Stimulated activated CD4-positive, alpha-beta T cell treated with anti-CD3 and anti-CD28 coated beads, TNF-alpha, amount 100 ng/mL, for 48 hours (primary cell): ENCODE measurements at places on chromosomes 3 and 15.

DNA sequence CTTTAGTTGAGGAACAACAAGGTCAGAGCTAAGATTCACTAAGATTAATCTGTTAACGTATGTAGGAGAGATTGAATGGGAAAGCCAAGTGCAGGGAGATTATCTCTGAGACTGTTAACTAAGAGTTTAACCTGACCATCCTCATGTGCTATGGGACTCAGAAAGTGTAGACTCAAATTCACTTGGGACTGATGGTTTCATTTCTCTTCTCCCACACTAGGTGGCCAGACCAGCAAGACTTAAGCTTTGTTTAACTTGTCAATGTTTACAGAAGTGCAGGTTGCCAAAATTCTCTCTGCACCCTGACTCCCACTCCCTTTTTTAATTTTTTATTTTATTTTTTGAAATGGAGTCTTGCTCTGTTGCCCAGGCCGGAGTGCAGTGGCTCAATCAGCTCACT is 6.3 kb upstream of the HEXA start:
- DNase-seq, result no peak

GRCh38 chr3:15409239-15409638 is 18.1 kb downstream of the METTL6 start:
- DNase-seq, result no peak

DNA sequence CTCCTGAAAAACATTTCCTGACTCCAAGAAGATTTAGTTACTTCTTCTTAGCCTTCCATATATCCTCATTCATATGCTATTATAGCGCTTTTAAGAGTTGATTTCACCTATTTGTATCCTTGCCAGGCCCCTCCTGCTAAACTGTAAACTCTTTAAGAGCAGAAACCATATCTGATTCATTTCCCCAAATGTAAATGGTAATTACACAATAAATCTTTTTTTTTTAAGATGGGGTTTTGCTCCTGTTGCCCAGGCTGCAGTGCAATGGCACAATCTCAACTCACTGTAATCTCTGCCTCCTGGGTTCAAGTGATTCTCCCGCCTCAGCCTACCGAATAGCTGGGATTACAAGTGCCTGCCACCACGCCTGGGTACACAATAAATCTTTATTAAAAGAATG is 4.5 kb downstream of the DLEC1 start:
- DNase-seq, result no peak

GRCh38 chr15:68566377-68566954 is 12.3 kb upstream of the CORO2B start:
- DNase-seq, result no peak

- DNase-seq, result no peak
These were observed 31.7 kb upstream of the GSK3B start for GRCh38 chr3:120125992-120126391.

GRCh38 chr15:31256378-31257265 is 70.0 kb upstream of the KLF13 start:
- no peak for DNase-seq

DNA sequence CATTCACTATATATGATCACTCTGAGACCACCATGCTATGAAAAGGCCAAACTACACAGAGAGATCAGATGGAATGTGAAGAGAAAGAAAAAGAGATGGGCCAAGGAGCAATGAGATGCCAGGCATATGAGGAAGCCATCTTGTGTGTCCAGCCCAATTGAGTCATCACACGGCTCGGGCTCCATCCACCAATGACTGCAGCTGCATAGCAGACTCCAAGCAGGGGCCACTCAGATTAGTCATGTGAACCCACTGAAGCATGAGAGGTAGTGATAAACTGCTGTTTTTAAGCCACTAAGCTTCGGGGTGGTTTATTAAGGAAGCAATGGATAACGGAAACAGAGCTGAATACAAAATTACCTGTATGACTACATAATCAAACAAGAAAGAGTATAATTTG is 185.9 kb downstream of the SUCLG2 start:
- DNase-seq, result no peak

DNA sequence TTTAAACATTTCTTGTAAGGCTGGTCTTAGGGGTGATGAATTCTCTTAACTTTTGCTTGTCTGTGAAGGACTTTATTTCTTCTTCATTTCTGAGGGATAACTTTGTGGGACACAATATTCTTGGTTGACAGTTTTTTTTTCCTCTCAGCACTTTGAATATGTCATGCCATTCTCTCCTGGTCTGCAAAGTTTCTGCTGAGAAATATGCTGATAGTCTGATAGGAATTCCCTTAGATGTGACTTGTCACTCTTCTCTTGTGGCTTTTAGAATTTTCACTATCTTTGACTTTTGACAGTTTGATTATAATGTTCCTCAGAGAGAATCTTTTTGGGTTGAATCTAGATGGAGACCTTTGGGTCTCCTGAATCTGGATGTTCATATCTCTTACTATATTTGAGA is 23.3 kb upstream of the TF start:
- no peak for DNase-seq

DNA sequence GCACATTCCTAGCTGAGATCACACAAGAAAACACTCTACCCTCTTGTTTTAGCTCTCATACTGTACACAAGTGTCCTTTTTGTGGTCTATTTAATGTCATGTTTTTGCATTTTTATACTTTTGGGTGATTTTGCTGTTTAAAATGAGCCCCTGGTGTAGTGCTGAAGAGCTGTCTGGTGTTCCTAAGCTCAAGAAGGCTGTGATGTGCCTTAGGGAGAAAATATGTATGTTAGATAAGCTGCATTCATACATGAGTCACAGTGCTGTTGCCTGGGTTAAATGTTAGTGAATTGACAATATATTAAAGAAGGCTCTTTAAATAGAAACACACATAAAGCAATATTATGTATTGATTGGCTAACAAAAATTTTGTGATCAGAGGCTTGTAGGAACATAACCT is 387.4 kb upstream of the C2CD4B start:
- no peak for DNase-seq

DNA sequence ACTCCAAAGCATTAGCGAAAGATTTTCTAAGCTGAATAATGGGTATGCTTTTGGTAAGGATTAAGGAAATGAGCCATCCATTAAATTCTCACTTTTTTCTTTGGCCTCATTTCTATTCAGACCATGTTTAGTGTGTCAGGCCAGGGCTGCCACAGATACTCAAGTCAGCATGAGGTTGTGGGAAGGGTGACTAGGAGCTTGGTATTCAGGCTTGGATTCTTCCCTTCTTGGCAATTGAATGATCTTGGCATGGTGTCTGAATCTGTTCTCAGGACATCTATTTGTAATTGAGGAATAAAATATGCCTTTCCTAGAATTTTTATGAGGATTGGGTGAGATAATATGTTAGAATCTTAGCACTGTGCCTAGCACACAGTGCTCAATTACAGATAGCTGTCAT is 11.2 kb downstream of the CCNB2 start:
- DNase-seq, result no peak

DNA sequence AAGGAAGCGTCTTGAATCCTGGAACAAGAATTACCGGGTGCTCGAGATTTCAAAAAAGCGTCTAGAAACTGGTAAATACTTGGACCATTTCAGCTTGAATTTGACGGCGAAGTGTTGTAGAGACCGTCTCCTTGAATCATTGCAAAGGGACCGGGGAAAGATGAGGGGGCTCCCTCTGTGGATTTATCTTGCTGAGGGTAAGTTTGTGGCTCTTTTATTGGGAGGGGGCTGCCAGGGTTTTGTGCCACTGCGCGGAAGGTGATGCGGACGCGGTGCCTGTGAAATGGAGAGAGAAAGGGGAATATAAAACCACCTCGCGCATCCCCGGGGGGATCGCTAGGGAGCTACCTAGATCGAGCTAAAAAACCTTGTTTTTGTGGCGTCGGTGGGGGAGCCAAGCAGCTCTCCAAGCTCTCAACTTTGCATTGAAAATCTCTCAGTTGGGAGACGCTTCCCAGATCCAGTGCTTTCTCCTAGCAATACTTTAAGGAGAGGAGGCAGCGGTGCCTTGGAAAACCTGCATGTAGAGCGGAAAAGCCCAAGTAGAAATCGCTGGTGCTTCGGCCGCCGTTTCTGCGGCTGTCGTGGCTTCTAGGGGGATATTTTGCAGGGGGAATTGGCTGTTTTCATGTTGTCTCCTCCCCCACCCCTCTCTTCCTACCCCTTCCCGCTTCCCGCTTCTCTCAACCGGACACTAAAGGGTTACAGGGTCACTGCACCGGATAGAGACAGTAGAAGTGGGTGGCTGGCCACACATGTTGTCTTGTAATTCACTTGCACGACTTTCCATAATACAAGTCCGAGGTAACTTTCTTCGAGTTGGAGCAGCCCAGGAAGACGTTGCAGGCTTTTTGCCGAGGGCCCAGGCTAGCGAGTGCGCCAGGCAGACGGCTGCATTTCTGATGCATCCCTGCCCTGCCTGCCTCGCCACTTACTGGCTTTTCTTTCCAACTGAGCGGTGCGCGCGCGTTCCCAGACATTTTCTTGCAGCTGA is 187.6 kb downstream of the NLGN1 start:
- no peak for DNase-seq

- no peak for DNase-seq
These were observed 38.0 kb upstream of the TIMP4 start for GRCh38 chr3:12196684-12197083.

- no peak for DNase-seq
These were observed 755 bp downstream of the PTPN9 start for GRCh38 chr15:75578173-75578947.

DNA sequence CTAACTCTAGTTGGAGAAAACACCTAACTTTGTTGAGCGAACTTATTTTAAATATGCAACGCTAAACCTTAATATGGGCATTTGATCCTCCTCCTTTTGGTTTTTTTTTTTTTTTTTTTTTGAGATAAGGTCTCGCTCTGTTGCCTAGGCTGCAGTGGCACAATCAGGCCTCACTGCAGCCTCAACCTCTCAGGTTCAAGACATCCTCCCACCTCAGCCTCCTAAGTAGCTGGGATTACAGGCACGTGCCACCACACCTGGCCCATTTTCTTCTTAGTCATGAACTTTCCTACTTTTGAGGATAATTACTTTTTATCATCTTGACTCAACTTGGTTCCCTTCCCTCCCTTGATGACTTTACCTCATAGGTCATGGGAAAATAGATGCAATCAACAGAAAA is 3.9 kb downstream of the NUSAP1 start:
- DNase-seq, result no peak

- no peak for DNase-seq
These were observed 197.8 kb upstream of the ZNF717 start for GRCh38 chr3:75983111-75983510.

- DNase-seq, result no peak
These were observed 18.4 kb upstream of the PIGZ start for GRCh38 chr3:196987022-196987421.

GRCh38 chr15:60758961-60759729 is 280.2 kb upstream of the ICE2 start:
- no peak for DNase-seq

DNA sequence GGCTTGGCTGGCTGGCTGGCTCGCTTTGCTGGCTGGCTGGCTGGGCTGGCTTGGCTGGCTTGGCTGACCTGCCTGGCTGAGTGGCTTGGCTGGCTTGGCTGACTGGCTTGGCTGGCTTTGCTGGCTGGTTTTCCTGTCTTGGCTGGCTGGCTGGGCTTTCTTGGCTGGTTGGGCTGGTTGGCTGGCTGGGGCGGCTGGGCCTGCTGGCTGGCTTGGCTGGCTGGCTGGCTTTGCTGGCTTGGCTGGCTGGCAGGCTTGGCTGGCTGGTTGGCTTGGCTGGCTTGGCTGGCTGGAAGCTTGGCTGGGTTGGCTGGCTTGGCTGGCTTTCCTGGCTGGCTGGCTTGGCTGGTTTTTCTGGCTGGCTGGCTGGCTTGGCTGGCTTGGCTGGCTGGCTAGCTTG is 435.6 kb downstream of the GOLGA6L6 start:
- no peak for DNase-seq

GRCh38 chr3:16740515-16740914 is 135.3 kb upstream of the DAZL start:
- no peak for DNase-seq

DNA sequence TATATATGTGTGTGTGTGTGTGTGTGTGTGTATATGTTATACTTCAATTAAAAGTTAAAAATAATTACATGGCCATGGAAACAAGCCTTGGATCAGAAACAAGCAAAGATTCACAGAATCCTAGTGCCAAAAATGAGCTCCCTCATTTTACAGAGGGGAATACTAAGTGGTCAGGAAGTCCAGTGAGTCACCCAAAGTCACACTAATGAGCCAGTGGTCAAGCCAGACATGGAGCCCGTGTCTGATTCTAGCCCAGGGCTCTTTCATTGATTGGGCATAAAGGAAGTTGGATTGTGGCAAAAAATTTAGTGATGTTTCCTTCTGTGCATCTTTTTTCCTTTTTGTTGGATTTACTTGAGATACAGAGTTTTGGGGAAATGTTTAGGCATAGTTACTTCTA is 152.5 kb upstream of the NPHP3 start:
- DNase-seq, result no peak

- DNase-seq, result no peak
These were observed 173.6 kb downstream of the ZBTB20 start for GRCh38 chr3:114973536-114973935.

GRCh38 chr15:32951736-32952464 is 234.1 kb downstream of the GREM1 start:
- no peak for DNase-seq

GRCh38 chr3:48561045-48561736 is 2.4 kb downstream of the UCN2 start:
- no peak for DNase-seq

DNA sequence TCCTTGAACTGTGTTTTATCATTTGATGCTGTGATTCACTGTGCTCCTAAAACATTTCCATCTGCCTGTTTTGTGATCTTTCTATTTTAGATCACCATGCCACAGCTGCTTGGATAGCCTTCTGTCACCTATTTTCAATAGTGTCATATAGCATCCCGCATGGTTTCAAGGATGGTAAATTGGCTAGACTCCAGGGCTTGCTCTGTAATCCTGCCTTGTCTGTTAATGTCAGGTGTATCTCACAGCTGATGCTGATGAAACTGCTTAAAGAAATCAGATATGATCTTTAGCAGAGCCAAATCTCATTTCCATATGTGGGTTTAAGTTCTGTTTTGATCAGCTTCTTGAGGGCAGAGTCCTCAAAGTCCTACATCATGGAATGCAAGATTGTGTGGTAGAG is 182.2 kb downstream of the UBE2E2 start:
- no peak for DNase-seq

DNA sequence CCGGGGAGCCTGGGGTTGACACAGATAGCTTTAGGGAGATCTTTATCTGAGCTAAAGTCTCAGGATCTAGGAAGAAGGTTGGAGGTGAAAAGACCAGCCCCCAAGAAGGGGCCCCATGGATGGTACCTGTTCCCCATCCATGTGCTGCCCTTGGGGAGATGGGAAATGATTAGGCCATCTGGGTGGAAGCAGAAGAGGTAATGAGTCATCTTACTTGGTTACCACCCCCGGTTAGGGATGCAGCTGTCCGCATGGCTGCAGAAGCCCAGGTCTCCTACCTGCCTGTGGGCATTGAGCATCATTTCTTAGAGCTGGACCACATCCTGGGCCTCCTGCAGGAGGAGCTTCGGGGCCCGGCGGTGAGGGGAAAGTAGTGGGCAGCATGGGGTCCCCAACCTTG is 3.1 kb upstream of the CPLX3 start:
- DNase-seq, result no peak
